Stimulated activated naive B cell treated with anti-CD40 and anti-IgM and Interleukin-4, amounts not matched to agents 10 μg/mL and 1 μg/mL and 100 μg/mL, for 72 hours (primary cell): ENCODE measurements at places on chromosomes 7 and 10.

DNA sequence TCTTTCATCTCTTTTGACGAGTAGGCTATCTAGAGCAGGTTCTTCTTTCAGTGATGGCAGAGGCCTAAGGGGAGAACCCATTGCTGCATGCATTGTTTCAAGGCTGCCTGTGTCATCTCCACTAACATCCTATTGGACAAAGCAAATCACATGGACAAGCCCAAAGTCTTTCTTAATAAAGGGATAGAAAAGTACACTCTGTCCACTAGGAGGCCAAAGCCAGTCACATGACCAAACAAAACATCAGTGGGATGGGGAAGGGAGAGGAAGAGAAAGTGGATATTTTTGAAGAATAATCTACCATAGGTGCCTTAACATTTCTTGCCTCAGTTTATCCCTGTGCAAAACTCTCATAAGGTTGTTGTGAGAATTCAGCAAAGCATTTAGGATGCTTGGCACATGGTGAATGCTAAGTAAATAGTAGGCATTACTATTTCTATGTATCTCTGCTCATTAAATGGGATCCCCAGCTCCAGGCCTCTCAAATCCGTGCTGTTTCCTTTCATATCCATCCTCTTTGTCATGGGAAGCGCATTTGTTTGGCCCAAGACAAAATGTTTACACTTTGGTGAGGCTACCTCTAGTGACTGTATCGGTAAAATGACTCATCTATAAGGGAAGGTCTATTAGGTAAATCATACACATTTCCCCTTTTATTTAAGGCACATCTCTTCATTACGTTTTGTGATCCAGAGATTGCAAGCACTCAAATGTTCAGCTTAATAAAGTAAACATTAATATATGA lies 16.7 kb upstream of the CADPS2 start:
- DNase-seq, result no peak

GRCh38 chr7:155361947-155362346 lies 64.3 kb downstream of the INSIG1 start:
- no peak for DNase-seq

DNA sequence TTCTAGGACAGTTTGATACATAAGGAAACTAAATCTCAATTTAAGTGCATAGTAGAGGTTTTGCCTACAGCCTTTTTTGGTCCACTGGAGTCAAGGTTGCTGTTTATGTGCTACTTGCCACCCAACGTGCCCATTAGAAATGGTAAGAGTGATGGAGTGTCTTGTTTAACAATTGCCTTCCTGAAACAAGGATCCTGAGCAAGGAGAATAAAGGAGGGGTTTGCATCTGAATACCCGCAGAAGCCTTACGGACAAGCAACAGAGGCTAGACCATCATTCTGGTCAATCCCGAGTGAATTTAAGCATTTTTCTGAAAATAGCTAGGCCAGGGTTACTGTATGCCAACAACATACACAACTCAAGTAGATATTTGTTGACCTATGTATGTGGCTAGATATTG lies 63.6 kb downstream of the MARCHF5 start:
- no peak for DNase-seq

- DNase-seq, result no peak
Measured at GRCh38 chr10:73965890-73966768, 31.8 kb upstream of the VCL start.

DNA sequence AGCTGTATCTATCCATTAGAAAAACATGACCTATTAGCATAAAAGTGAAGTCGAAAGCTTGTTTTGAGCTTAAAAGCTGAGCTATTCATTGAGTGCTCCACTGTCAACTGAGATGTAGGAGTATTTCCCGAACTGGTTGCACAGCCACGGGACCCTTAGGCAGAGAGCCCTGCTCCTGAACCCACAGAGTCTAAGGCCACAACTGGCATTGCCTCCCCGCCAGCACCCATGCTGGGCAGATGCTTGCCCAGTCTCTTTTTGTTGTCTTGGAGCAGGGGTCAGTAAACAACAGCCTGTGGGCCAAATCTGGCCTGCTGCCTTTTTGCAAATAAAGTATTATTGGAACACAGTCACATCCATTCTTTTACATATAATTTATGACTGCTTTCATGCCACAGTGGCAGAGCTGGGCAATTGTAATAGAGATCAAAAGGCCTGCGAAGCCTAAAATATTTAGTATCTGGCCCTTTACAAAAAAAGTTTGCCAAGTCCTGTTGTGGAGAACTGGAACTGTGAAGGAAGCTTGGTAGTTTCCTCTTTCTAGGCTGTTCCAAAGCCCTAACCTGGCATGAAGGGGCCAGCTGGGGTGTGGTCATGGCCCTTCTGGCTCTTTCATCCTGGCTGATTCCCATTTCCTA lies 58.4 kb upstream of the WAPL start:
- DNase-seq, result no peak

- DNase-seq, result no peak
Measured at GRCh38 chr7:2114052-2114451, 118.7 kb downstream of the MAD1L1 start.

DNA sequence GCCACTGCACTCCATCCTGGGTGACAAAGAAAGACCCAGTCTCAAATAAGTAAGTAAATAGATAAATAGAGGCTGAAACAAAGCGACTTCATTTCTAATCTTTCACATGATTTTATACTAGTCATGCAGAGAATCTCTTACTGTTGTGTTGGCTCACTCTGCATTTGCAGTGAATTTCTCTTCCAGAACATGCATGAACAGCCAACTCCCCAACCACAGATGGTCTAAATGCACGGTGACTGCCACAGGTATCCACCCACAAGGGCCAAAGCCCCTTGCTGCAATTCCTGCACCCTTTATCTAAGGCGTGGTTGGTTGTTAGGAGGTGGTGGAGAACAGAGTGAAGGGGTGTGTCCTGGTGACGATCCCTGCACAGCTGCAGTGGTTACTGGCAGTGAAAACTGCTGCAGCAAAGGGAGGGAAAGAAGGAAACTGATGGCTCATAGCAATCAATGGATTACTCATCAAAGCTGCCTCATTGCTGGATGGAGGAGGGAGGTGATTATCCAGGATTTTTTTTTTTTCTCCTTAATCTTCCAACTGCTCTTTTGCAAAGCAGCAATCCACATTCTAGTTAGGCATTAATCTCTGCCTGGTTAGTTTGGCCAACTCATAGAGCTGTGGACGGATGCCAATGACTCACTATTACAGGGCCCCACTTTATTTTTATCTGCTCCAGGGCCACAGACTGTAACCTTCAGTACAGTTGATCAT lies 50.6 kb downstream of the PRTFDC1 start:
- no peak for DNase-seq

GRCh38 chr7:93301736-93302135 lies 69.6 kb downstream of the VPS50 start:
- DNase-seq, result no peak

DNA sequence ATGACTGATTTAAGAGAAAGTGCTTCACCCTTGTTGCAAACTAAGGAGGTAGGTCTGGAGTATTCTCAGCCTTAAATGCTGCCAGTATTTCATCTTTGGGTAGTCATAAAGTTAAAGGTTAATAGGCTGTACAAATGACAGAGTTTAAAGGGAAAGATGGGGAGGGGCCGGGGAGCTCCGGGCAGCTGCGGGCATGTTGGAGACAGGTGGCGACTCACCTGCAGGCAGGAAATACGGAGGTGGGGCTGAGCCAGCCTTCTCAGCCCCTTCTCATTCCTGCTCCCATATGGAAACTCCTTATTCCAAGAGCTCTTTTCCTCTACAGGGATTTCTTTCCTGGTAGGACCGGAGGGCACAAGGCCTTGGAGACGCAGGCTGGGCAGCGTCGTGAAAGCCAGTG lies 31.8 kb upstream of the HMX3 start:
- no peak for DNase-seq

- no peak for DNase-seq
Measured at GRCh38 chr7:18570890-18571478, 75.4 kb downstream of the HDAC9 start.

GRCh38 chr10:86357041-86357440 lies 9.6 kb downstream of the GRID1 start:
- no peak for DNase-seq

DNA sequence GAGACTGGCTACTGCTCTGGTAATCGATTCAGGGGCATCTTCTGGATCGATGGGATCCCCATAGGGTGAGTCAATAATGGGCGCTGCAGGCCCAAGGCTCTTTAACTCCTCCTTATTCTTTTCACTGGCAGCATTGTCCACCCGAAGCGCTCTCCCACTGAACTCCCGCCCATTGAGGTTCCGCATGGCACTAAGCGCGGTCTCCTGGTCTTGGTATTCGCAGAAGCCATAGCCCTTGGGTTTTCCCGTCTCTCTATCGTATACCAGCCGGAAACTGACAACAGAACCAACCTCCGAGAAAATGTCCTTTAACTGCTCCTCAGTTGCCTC lies 285 bp downstream of the CSTF2T start:
- no peak for DNase-seq

DNA sequence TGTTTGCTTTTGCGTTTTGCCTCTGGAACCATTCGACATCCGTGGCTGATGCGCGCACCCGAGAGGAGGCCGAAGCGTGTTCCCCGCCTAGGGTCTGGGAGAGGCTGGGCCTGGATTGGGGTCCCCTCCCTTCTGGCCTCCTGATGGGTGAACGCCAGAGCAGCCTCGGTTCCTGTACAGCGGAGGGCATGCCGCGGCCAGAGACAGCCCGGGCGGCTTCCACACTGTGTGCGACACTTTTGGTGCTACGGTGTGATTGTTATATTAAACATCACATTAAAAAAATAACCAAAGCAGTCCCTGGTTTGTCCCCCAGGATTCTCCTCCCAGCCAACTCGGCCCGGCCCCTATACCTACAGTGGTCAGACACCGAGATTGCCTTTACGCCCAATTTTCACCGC lies 3.7 kb upstream of the HOXA7 start:
- no peak for DNase-seq

- DNase-seq, result no peak
Measured at GRCh38 chr10:74072503-74072902, 74.6 kb downstream of the VCL start.

DNA sequence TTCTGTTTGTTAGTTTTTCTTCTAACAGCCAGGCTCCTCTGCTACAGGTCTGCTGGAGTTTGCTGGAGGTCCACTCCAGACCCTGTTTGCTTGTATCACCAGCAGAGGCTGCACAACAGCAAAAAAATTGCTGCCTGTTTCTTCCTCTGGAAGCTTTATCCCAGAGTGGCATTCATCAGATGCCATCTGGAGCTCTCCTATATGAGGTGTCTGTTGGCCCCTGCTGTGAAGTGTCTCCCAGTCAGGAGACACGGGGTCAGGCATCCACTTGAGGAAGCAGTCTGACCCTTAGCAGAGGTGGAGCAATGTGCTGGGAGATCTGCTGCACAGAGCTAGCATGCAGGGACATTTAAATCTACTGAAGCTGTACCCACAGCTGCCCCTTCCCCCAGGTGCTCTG lies 26.7 kb upstream of the CROT start:
- DNase-seq, result no peak

DNA sequence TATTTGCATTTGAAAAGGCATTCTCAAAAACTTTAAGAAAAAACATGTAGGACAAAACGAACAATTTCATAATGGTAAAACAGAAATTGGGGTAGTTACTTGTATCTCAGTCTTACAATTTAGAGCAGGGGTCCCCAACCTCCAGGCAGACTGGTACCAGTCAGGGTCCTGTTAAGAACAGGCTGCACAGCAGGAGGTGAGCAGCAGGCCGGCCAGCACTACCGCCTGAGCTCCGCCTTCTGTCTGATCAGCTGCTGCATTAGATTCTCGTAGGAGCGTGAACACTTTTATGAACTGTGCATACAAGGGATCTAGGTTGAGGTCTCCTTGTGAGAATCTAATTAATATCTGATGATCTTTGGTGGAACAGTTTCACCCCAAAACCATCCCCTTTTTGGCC lies 77.3 kb downstream of the SEMA3A start:
- DNase-seq, result no peak

- DNase-seq, result no peak
Measured at GRCh38 chr7:23533238-23533604, 1.4 kb upstream of the TRA2A start.

- no peak for DNase-seq
Measured at GRCh38 chr10:132841615-132841975, 55.6 kb upstream of the NKX6-2 start.

GRCh38 chr7:145216866-145217265 lies 381.0 kb upstream of the TPK1 start:
- no peak for DNase-seq

- DNase-seq, result no peak
Measured at GRCh38 chr7:37709631-37710509, 26.3 kb downstream of the GPR141 start.

GRCh38 chr7:149854611-149855360 lies 16.6 kb downstream of the ZNF862 start:
- DNase-seq, result no peak

DNA sequence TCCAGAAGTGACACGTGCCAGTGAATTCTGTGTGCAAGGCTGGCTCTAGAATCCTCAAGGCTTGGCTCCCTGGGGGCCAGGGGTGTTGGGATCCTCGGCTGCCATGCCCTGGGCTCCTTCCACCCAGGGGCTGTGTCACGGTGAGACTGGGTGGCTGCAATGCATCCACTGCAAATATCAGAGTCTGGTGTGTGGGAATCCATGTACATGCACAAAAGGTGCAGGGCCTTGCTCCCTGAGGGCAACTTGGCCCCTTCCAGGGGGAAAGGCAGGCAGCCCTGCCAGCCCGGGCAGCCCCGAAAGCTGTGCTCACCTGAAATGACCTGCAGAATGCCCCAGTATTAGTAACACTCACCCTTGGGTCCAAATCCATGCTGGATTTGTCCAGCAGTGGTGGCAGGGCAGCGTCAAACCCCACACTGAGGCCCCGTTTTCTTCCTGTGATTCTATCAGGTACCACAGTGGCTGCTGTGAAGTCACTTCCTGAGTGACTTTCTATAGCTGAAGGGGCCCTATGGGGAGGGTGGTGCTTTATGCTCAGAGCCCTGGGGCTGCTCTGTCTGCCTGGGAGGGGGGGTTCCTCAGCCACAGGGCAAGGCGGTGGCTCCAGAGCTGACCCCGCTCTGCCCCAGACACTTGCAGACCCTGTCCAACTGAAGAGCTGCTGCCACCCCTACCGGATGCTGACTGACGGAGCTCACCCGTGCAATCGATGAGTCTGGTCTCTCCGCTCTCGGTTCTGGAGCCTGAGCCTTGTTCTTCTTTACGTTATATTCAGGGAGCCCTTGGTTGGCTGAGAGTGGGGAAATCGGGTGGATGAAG lies 317.7 kb downstream of the GLRX3 start:
- no peak for DNase-seq

GRCh38 chr10:77325233-77325537 lies 312.4 kb downstream of the KCNMA1 start:
- no peak for DNase-seq

DNA sequence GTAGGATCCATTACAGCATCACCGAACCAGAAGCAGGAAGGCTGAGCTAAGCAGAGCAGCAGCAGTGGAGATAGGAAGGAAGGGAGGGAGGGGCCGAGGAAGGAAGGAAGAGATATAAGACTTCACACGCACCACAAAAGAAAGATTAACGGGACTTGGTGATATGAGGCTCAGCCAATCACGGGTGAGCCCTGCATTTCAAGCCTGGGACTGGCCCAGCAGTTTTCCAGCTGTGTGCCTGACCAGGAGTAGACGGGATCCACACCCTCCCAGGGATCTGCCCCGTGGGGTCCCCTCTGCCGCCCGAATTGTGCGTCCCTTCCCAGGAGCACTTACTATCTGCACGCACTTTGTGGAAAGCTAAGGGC lies 16.2 kb downstream of the ATG9B start:
- no peak for DNase-seq

- DNase-seq, result peak; percentile 86
Measured at GRCh38 chr7:157138424-157139110, at the start of gene UBE3C. TSS of gene UBE3C (plus strand) at chr7:157138926. CDS start at chr7:157139273, 347 bp downstream.
